ENCODE measurements at places on chromosomes 6 and 20.

DNA sequence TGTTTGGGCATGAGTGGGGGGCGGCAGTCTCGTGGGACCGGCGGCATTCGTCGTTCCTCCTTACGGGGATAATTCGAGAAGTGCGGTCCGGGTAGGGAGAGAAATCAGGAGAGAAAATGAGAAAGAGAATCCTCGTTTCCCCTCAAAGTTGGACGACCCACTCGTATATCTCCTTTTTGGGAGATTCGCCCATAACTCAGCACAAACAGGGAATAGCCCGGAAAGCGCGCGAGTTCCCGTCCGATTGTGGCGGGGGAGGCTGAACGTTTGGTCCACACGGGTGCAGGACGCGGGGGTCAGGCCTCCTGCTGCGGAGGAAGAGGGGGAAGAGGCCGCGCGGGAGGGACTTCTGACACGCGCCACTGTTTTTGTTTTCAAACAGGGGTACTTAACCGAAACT lies 42.4 kb downstream of the POPDC3 start:
- peak; percentile 27 for DNase-seq

- no peak for DNase-seq
Measured at GRCh38 chr20:2695206-2695983, 2.8 kb downstream of the EBF4 start.

DNA sequence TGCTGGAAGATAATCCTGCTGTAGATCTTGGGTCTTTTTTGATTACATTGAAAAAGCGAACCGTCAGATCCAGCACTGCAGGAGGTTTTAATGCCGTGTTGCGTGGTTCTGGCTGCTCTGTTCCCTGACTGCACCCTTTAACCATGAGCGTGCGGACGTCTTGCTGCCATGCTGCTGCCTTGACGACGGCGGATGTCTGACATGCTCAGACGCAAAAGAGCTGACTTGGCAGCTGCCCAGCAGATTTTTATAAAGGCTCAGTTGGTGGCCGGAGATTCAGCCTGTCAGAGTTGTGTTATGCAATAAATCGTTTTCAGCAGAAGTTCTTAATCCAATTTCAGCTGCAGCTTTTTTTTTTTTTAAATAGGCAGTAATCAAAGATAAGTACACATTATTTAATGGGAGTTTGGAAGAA lies 119.4 kb downstream of the JARID2 start:
- no peak for DNase-seq

DNA sequence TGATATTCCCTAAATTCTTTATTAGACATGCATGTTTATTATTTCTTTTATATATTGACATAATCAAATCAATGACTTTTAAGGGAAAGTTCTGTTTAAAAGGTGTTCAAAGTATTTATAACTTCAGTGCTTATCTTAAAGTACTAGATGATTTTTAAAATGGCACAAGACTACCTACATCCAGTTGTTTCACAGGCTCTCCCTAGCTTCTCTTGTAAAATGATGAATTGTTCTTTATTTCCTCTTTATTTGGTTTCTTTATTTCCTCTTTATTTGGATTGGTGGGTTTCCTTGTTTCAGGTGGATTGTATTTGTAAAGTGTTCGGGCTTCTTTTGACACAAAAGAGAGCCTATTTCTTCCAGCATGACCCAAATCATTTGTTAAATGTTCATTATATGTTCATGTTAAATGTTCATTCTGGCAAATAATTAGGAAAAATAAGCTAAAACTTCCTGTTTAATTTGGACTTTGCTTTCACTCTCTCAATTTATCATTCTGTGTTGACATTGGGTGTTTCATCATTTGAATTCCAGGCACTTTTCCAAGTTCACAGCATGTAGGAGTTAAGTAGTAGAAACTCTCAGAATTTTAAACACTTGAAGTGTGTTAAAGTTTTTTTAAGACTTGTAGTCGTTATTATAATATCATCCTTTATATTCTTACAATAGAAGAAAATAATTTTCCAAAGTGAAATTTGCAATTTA lies 24.6 kb downstream of the MLIP start:
- no peak for DNase-seq

DNA sequence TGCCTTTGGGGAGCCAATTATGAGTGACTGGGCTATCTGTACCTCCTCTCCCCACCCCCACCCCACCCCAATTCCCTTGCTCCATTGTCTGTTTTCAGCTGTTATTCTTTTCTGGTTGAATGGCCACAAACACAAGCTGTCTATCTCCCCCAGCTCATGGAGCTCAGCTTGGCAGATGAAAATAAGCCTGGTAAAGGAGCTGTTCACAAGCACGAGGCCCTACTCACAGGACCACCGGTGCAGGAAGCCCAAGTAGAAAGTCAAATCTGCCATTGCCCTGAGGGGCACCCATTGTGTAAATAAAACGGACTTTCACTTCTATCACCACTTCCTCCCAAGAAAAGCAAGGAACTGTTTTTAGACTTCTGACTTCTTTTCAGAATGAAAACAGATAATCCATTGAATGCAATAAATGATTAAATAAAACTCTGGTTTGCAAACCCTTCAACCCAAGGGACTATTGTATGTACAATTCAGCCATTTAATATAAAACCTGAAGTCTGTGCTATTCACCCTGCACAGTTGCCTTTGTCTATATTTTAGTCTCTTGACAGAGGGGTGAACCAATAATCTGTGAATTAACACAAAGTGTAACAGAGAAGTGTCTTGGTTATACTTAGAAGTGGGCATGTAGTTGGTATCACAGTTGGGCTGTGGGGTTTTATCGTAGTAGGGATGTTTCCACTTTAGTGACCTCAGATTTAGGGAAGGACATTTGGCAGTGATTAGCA lies 27.7 kb downstream of the RIPOR2 start:
- DNase-seq, result no peak

DNA sequence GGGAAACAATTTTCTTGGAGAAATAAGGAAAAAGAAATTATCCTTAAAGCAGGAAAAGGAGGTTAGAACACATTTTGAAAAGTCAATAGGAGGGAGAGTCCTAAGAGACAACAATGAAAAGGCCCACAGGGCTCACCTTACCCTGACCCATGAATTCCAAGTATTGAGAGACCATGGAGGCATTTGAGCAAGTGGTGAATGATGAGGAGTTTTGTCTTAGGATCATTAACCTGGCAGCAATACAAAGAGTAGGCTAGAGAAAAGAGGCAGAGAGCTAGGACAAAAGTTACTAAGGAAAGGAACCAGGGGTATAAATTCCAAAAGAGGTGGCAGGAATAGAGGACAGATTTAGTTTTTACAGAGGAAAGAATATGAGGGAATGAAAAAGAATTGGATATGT lies 44.7 kb downstream of the PACRG start:
- no peak for DNase-seq

DNA sequence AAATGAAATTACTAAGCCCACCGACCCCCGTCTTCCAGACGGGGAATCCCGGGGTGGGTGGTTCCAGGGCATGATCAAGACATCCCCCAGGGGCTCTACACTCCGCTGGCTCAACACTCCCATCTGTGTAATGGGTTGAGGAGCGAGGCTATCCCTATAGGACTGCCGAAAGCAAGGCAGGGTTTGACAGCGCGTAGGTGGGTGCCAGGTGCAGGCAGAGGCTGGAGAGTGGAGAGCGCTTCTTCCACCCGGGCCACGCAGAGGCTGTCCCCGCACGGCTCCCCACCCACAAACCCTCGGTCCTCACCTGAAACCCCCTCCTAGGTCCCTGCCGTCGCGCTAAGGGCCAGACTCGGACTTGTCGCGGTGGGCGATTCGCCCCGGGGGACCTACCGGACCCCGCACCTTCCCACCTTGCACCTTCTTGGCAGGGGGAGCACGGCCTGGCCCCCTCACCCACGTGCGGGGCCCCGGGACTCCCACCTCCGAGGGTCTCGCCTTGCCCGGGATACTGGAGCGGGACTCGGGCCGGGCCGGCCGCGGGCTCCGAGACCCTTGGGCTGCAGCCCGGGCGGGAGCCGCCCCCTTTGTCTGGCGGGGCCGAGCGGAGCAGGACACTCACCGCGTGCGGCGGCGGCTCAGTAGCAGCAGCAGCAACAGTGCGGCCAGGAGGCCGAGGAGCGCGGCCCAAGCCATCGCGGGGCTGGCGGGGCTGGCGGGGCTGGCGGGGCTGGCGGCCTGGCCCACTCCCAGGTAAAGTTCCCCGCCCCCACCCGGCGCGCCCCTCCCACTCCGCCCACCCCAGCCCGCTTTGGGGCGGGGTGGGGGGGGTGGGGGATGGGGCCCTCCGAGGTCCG lies at the start of gene PTGIS:
Gene PTGIS, minus strand, starts transcription at position 717 of the 857 bp plus-strand sequence. Its CDS starts 21 bp downstream, at position 696.
- DNase-seq, result peak; percentile 42
